ENCODE measurements at places on chromosomes 1 and 21.
A peak's percentile ranks its signal among the peaks of the same experiment; 100 is the strongest.

- DNase-seq = no peak
Observed at GRCh38 chr21:35377505-35378090, 328.5 kb upstream of the RUNX1 start.

DNA sequence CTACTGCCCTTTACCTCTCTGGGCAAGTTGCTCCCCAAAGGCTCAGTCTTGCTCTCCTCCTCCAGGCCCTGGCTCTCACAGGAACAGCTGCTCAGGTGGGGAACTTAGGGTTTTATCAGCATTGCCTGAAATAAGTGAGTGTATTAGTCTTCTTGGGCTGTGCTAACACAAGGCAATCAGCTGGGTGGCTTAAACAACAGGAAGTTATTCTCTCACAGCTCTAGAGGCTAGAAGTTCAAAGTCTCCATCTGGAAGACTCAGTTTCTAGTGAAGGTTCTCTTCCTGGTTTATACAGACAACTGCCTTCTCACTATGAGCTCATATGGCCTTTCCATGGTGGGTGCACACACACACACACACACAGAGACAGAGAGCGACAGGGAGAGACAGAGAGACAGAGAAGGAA, 2.8 kb upstream of the CD1C start:
- DNase-seq = no peak

DNA sequence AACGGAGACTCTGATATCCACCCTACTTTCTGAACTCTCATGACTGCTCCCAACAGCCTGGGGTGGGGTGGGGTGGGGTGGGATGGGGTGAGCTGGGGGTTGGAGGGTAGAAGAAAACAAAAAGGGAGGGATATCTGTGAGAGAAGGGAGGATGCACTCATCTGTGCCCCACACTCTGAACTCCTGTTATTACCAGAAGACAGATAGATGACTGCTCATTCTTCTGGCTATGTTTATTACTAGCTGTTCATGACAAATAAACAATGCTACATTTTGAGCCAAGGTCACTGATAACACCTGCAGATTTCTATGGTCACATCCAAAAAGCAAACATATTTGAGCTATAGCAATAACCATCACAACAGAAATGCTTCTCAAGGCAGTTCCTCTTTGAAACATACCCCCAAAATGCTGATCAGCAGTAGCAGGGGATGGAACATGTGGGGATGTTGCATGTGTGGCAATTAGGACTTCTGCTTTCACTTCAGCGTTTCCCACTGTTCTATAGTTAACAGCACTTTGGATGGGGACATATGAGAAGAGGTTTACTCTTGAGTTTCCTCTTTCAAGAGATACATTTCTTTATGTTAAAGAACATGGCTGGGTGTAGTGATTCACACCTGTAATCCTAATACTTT, 43.3 kb downstream of the GPR3 start:
- no peak for DNase-seq

- no peak for DNase-seq
Observed at GRCh38 chr21:46116189-46116775, 18.4 kb downstream of the COL6A2 start.

GRCh38 chr1:199290186-199290585, 651.3 kb downstream of the PTPRC start:
- DNase-seq = no peak

DNA sequence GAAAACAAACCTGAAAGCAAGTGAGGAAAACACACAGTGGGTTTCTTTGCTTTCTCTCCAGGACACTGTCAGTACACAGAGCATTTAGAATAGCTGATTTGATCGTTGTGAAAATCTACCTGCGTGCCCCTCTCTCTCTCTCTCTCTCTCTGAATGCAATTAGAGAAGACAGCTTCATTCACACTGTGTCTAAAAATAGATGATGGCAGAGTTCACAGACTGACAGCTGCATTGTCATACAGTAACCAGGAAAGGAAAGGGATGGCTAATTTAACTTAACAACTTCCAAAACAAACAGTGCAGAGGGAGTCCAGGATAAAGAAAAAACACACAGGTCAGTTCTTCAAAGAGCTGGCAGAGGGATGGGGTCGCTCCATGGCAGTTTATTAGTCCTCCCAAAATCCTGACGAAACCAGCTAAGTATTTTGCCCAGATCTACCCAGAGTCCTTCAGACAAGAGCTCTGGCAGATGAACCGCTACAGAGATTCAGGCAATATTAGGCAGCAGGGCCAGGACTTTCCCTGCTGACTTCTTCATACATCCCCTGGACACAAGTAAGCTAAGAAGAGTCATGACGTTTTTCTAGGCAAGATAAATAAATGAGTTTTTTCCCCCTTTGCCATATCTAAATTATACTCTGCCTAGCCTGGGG, 58.9 kb downstream of the WLS start:
- no peak for DNase-seq

- DNase-seq = no peak
Observed at GRCh38 chr1:163661391-163661790, 339.6 kb downstream of the NUF2 start.

- DNase-seq = peak; percentile 20
Observed at GRCh38 chr1:214640431-214641213, 37.6 kb downstream of the CENPF start.

- DNase-seq = no peak
Observed at GRCh38 chr1:186155594-186155993, 219.5 kb downstream of the TPR start.

- peak; percentile 49 for DNase-seq
Observed at GRCh38 chr1:160251687-160252526, 10.4 kb downstream of the DCAF8 start.

GRCh38 chr1:174769961-174770549, 229.7 kb upstream of the CACYBP start:
- peak; percentile 42 for DNase-seq

- DNase-seq = no peak
Observed at GRCh38 chr1:91045284-91045683, 23.4 kb upstream of the ZNF644 start.

GRCh38 chr1:12615865-12616708, 1.9 kb downstream of the DHRS3 start:
- DNase-seq = no peak

DNA sequence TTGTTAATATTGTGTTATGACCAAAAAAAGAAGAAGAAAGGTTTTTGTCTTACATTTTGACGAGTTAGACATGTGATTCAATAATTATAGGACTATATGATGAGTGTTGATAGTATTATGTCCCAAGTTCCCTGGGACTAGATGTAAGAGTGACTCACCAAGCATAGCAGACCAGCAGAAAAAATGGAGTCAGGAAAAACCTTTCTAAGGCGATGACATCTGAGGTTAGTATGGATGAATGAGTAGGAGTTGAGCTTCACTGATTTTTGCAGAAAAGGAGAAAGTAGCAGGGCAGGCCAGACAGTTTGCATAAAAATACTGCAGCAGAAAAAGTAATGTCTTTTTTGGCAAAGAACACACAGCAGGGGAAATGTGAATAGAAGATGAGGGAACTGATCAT, 1041.3 kb upstream of the ADGRL4 start:
- no peak for DNase-seq

DNA sequence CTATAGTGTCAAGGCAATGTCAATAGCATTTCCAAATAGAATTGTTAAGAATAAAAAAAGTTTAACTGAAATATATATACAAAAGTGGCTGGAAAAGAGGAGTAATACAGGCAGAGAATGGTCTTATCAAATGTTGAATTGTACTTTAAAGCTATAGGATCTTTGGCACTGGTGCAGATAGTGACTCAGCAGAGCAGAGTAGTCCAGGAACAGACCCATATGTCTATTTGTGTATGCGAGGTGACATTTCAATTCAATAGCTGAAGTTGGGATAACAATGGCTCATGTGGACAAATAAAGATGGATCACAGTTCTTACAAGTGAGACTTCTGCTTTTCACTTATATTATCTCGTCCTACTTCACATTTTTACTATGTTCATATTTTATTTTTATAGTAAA, 543.0 kb upstream of the B3GALT2 start:
- DNase-seq = no peak

DNA sequence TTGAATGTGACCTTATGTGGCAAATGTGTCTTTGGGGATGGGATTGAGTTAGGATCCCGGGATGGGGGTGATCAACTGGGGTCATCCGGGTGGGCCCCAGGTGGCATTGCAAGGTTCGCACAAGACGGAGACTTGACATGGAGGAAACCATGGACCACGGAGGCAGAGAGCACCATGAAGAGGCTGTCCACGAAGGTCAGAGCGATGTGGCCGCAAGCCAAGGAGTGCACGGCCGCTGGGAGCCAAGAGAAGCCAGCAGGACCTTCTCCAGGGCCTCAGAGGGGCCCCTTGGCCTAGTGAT, 22.3 kb upstream of the COL18A1 start:
- no peak for DNase-seq

- DNase-seq = no peak
Observed at GRCh38 chr1:183609759-183610452, 19.6 kb upstream of the NCF2 start.

- DNase-seq = no peak
Observed at GRCh38 chr1:67441739-67442281, 11.6 kb upstream of the SERBP1 start.

DNA sequence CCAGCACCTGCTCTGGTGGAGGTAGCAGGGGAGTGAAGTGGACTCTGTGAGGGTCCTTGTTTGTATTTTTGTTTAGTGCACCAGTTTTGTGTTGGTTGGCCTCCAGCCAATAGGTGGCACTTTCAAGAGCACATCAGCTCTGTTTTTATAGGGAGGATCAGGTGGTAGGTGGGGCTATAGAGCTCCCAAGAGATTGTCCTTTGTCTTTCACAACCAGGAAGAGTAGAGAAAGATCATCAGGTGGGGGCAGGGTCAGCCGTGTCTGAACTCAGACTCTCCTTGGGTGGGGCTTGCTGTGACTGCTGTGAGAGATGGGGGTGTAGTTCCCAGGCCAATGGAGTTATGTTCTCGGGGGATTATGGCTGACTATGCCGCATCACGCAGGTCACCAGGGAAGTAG, 159.8 kb downstream of the ZNF326 start:
- no peak for DNase-seq

DNA sequence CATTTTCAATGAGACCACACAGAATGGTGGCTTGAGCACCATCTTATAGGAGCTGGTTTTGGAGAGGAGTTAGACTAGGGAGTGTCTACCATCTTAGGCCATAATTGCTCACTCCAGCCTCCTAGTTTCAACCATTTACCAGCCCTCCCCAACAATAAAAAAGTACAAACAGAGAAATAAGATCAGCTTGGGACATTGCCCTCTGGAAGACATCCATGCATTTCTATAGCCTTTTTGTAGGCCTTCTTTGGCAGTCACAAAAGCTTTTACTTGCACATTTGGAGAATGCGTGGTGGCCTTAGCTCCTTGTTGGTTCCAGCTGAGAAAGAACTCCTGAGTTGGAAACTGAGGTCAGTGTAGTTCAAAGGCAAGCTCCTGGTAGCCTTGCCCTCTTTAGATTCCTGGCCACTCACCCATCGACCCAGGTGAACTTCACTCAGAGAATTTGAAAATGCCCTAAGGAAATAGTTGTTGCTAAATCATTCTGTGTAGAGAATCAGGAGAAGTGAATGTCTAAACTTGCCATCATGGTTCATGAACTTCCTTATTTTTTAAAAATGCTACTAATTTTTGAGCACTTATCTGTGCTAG, 301.7 kb upstream of the PROX1 start:
- no peak for DNase-seq

- DNase-seq = no peak
Observed at GRCh38 chr1:175222296-175222938, 29.8 kb upstream of the KIAA0040 start.

GRCh38 chr21:45293726-45294401, 6.2 kb upstream of the POFUT2 start:
- no peak for DNase-seq

- no peak for DNase-seq
Observed at GRCh38 chr1:3022976-3023375, 1.7 kb downstream of the ACTRT2 start.

DNA sequence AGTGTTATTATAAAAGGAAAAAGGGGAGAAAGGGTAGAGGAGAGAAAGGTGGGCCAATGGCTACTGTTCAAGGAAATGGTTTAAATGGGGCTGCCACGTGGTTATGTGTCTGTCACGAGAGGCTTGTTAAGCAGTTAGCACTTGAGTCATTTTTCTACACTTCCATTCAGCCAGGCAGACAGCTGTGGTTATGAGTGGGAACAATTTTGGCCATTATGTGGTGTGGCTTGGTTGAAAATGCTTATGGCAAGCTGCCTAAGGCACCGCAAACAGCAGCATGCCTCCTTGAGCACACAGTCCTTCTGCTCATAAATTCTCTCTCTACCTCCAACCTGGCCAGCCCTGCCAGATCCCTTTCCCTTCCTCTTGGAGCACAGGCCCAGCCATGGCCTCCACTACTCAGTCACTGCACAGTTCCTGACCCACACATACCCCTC, 3.2 kb upstream of the SRM start:
- no peak for DNase-seq

- DNase-seq = peak; percentile 83
Observed at GRCh38 chr1:61724813-61725694, at the start of gene TM2D1. Gene TM2D1 (minus strand): TSS chr1:61725141. CDS start chr1:61725120, 21 bp downstream.

DNA sequence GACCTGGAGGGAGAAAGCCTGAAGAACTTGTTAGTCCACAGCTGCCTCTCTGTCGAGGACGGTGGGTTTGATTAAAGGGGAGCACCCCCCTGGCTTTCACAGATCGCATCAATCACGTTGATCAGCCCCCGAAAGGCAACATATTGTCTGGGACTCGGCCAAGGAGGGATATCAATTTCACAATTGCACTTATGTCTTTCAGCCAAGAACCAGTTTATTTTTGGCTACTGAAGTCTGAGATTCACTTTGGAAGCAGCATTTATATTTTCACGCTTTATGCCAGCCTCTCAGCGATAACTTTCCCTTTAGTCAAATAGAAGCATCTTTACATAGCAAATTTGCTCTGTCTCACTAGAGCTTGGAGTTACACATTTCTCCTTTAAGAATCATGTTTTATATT, 253.2 kb upstream of the RRP15 start:
- no peak for DNase-seq

- no peak for DNase-seq
Observed at GRCh38 chr1:60988891-60989290, 93.5 kb upstream of the NFIA start.

- no peak for DNase-seq
Observed at GRCh38 chr1:9068981-9069325, 482 bp downstream of the SLC2A5 start.

DNA sequence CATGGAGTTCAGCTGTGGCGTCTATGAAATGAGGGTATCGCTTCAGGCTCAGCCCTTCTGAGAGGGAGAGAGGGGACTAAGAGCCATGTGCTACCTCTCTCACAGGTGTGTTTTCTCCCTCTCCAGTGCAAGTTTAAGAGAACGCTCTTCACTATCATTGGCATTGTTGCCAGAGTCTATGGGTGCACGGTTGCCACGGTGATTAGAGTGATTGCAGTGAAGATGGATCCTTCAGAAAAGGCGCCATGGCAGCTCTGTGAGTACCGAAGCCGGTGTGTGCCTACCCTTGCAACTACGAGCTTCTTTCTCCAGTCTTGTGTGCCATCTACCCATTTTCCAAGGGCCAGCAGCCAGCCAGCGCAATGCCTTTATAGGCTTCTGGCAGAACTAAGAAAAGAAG, 290.5 kb downstream of the OMA1 start:
- no peak for DNase-seq

DNA sequence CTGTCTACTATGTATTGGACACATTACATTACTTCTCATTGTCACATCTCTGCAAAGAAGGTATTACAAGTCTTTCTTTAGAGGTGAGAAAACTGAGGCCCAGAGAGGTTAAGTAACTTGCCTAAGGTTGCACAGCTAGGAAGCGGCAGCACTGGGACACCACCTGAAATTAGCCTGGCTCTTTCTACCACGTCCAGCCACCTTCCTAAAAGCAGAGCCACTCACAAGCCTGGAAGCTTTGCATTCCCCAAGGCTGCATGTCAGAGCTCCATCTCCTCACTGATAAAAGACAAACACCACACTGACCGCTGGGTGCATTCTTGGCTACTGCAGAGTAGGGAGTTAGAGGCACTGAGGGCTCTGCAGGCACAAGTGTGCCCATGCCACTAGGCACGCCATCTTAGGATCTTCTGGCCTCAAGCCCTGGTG, 2.4 kb downstream of the CD247 start:
- no peak for DNase-seq

Data from central memory CD4-positive, alpha-beta T cell (primary cell).